ENCODE measurements at places on chromosomes 4 and X.
A peak's percentile ranks its signal among the peaks of the same experiment; 100 is the strongest.

DNA sequence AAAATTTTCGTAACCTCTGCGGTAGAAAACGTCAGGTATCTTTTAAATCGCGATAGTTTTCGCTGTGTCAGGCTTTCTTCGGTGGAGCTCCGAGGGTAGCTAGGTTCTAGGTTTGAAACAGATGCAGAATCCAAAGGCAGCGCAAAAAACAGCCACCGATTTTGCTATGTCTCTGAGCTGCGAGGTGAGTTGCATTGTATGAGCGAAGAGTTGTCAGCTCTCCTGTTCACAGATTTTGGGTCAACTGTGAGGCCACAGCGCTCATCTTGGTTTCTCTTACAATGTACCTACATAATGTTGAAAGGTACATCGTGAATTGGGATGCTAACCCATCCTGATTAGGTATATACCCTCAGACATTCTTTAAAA lies 486 bp downstream of the CLCN3 start:
- no peak for DNase-seq

- DNase-seq: no peak
Observed at GRCh38 chr4:187782286-187782824, 213.2 kb upstream of the ZFP42 start.

GRCh38 chrX:37434362-37434761 lies 85.2 kb downstream of the PRRG1 start:
- DNase-seq: no peak

DNA sequence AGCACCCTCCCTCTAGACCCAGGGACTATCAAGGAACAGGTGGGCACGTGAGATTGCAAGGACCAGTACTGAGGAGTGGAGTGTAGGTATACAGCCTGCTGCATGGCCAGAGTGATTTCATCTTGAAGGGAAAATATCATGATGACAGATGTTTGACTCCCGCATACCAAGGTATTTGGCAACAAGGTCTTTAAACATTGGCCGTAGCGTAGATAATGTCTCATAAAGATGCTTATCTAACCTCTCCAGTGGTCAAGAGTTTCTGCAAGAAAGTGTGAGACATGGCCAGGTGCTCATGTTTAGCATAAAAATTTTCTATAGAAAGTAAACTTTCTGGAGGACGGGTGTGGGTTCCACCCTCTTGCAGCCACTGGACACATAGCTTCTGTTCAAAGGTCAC lies 18.7 kb upstream of the ZNF630 start:
- DNase-seq: no peak

DNA sequence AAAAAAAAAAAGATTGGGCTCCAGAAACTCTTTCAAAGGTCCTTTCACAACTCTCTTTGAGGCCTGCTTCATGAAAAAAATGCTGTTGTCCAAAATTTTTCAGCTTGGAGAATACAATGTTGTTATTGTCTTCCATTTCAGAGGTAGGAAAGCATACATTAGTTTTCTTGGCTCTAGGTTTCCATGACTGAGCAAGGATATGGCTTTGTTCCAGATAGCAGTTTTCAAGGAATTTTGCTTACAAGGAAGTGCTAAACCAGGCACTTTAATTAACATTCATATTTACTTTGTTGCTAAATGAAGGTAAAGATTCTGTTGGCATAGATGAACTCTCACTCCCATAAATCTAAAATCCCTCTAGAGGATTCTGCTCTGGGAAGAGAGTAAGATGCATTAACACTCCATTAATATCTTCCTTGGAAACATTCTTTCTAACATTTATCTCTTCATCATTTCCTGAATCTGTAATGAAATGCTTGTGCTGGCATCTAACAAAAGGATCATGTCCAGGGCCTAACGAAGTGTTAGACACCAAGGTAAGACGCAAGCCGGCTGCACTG lies 118.4 kb downstream of the COL25A1 start:
- DNase-seq: no peak

DNA sequence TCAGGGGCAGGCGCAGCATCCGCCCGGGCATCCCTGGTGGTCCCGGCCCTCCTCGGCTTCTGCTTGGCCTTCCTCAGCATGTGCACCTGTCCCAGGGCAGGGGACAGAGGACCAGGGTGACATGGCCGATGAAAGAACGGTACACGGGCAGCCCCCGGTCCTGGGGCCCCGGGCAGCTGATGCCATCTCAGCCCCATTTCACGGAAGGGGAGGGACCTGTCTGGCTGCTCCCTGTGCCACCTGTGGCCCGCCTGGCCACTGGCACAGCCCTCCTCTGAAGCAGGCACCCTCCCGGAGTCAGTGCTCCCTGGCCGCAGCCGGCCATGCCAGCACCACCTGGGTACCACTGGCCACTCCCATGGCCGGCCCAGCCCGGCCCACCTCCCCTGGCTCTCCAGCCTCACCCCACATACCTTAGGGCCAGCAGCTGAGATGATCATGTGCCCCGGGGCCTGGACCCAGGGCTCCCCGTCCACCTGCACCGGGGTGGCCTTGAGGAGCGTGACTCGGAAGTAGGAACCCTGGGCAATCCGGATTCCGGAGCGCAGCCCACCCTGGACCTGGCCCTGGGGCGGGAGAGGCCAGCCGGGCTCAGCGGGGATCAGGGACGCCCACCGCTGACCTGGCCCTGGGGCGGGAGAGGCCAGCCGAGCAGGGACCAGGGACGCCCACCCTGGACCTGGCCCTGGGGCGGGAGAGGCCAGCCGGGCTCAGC lies 12.6 kb downstream of the DGKQ start:
- no peak for DNase-seq

- DNase-seq: no peak
Observed at GRCh38 chr4:140049024-140049848, 104.7 kb downstream of the MAML3 start.

DNA sequence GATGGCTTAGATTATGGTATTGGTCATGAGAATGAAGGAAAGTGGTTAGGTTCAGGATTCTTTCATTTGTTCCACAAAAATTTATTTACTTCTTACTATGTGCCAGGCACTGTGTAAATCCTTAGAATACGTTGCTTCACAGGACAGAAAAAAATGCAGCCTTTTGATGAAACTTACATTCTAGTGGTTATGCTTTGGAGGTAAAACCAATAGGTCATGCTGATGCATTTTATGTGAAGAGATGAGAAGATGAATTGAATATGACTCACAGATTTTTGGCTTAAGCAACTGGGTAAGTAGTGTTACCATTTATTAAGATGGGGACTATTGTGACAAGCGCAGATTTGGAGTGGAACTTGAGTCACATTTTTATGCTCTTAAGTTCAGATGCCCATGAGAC lies 165.3 kb downstream of the GLRA2 start:
- DNase-seq: no peak

- no peak for DNase-seq
Observed at GRCh38 chrX:135984791-135985156, 461 bp upstream of the SLC9A6 start.

DNA sequence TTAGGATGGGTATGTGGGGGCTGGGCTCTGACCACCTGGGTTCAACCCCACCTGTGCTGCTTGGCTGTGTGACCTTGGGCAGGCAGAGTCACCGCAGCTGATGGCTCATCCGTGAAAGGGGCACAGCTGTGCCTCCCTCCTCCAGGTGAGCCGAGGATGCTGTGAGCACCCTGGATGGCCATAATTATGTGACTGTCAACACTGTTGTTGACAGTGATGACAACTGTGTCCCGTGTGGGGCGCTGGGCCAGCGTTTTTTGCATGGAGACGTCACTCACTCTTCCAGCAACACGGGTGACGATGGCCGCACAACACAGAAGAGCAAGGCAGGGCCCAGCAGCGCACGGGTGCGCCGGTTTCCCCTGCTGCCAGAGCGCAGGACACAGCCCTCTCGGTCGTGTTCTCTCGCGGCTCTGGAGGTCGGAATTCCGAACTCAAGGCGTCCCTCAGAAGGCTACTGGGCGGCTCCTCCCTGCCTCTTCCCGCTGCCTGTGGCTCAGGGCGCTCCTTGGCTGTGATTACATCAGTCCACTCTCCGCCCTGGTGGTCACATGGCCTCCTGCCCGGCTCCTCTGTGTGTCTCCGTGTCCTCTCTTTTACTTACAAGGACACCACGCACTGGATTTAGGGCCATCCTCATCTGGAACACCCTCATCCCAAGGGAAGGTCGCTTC lies 1.3 kb downstream of the SH3TC1 start:
- DNase-seq: peak; percentile 70

DNA sequence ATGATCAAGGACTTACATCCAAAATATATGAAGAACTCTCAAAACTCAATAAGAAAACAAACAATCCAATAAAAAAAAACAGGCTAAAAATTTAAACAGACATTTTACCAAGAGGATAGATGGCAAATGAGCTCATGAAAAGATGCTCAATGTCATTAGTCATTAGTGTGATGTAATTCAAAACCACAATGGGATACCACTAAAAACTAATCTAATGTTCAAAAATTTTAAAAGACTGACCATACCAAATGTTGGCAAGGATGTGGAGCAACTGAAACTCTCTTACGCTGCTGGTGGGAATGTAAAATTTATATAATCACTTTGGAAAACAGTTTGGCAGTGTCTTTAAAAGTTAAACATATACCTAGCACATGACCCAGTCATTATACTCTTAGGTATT lies 43.7 kb downstream of the RPS6KA6 start:
- no peak for DNase-seq

- DNase-seq: no peak
Observed at GRCh38 chrX:13570261-13570605, 832 bp downstream of the EGFL6 start.

GRCh38 chrX:130895299-130895698 lies 7.7 kb downstream of the ENOX2 start:
- no peak for DNase-seq

DNA sequence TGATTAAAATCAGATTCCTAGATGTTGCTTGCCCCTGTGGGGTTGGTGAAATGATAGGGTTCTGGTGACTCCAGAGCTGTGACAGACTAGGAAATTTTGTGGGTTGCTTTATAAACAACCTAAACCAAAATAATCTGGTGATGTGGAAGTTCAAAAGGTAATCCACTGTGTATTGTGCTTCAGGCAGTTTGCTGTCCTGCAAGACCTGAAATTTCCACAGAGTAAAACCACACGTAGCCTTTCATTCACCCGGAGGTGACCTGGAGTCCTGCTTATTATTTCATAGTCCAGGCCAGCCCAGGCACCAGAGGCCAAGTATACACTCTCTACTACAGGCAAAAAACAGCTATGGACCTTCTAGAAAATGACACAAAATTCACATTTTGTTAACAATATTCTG lies 114.6 kb upstream of the CBR4 start:
- no peak for DNase-seq

DNA sequence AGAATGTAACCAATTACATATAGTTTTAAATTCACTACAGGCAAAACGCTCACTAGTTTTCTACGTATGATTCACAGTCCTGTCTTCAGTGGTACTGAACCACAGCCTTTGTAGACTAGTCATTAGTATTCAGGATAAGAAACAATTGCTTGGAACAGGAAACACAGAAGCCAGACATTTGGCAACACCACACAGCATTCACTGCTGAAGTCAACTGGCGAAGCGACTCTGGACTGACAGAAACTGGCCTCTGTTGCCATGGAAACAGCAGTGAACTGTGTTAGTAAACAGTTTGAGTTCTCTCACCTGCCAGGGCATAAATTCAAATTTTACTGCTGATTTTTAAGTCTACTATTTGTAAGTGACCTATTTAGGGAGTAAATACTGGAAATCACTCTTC lies 57.6 kb downstream of the MAPK10 start:
- peak; percentile 14 for DNase-seq

- DNase-seq: no peak
Observed at GRCh38 chr4:98626350-98626749, 32.1 kb downstream of the TSPAN5 start.

- DNase-seq: no peak
Observed at GRCh38 chr4:122980860-122981259, 58.5 kb upstream of the NUDT6 start.
